Activated gamma-delta T cell treated with anti-CD3 and anti-CD28 coated beads, Interleukin-2, amount 50 U/mL, for 16 hours (primary cell): ENCODE measurements at places on chromosomes 5 and 9.

- no peak for DNase-seq
These were observed 5.9 kb upstream of the CCDC187 start for GRCh38 chr9:136309806-136310220.

GRCh38 chr5:40733434-40733833 is 22.3 kb downstream of the TTC33 start:
- DNase-seq, result no peak

GRCh38 chr9:35172878-35173277 is 11.1 kb downstream of the UNC13B start:
- DNase-seq, result no peak

DNA sequence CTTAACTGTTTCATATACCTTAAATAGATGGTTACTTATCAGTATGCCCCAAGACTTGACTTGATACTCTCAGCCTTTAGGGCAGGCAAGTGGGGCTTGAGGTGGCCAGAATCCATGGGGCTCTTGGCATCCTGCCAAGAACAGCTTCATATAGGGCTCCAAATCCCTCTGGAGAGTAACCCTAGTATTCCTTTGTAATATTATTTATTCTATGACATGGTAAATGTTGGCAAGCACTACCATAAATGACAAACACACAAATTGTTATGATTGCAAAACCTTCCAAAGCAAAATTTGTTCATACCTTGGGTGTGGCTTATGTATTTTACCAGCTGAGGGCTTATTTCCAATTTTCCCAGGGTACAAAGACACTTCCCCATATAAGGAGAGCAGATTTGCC is 257.4 kb upstream of the TRPC7 start:
- DNase-seq, result no peak

DNA sequence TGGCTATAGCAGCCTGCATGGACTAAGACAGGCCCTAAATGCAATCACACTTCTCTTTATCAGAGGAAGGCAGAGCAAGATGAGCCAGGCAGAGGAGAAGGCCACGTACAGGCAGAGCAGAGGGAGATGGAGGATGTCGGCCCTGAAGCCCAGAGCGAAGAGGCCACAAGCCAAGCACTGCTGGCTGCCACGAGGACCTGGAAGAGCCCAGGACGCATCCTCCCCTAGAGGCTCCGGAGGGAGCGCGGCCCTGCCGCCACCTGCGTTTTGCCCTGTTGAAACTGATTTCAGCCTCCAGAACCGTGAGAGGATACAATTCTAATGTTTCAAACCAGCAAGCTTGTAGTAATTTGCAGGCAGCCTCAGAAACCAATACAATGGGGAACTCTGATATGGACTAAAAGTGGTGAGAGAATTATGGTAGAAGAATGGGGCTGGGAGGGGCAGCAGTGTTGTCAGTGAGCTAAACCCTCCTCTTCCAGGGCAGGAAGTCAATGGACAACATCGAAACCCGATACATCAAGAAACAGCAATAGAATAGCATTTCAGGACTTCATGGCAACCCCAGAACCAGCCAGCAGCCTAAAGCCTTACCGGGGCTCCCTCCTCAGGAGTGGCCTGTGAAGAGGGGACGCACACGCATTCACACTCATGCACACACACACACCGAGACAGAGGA is 32.6 kb downstream of the ADAMTS2 start:
- DNase-seq, result no peak

GRCh38 chr9:136318111-136318775 is 9.1 kb upstream of the GPSM1 start:
- no peak for DNase-seq

- DNase-seq, result no peak
These were observed 344.5 kb downstream of the PRR16 start for GRCh38 chr5:120808606-120809005.

- DNase-seq, result no peak
These were observed 86.0 kb downstream of the TRPC7 start for GRCh38 chr5:136279314-136279713.

- DNase-seq, result no peak
These were observed 25.0 kb downstream of the ARPC5L start for GRCh38 chr9:124886866-124887492.

GRCh38 chr5:179839328-179840256 is 18.9 kb downstream of the SQSTM1 start:
- DNase-seq, result no peak

- DNase-seq, result no peak
These were observed 402.3 kb downstream of the DEPDC1B start for GRCh38 chr5:60297658-60298057.

DNA sequence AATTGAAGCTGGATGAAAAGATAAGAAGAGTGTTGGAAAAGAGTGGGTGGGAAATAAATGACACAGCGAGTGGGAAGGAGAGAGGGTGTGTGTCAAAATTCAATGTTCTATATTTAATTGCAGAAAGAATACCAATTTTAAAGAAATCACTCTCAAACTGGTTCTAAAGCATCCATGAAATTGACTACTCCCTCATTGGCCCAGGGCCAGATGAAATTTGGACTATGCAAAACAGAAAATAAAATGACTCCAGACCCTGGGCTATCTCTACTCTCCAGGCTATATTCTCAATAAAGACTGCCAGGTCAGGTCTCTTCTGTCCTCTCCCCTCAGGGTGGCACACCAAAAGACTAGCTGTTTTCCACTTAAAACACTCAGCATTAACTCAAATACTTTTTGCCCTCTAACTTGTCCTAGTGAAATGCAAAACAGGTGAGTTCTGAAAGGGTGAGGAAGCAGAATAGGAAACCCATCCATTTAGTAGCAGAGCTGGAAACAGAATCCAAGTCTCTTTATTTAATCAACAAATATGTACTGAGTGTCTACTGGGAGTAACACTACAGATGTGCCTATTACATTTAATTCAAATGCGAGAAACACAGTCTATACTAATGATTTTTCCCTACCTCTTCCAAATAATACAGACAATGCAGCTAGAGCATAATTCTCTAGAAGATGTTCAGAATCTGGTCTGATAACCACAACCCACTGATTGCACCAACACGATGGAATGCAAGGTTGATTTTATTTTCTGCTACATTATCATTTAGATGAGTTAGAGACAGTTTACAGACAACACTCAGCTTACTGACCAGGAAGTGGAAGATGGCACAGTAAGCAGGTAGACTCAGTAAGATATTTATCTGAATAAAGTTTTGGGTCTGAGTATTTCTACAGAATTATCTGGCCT is 42.1 kb downstream of the EFCAB9 start:
- DNase-seq, result no peak

DNA sequence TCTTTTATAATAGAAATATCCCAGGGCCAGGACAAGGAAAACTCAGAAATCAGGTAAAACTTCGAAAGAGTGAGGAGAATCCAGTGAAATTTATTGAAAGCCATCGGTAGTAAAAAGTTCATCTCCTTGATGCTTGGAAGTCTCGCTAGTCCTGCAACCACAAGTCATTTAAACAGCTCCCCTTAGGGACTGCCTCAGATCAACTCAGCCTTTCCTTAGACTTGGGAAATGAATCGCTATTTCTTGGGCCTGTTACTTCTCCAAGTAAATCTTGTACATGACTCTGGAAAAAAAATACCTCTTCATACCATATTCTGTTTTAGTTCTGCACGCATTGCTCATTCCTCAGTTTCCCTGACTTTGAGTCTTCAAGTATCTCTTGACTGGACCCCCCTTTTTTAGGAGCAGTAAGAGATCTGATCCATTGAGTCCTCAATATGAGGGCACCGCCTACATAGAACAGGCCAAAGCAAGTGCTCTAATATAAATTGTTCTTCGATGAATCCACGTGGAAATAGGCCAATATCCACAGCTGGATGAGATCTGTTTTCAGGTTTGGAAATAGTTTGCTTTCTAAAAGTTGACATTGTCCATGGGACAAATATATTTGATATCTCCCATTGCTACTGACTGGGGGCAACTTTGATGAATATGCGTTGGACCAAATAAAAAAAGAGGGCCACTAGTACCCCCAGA is 114.2 kb downstream of the PRDM6 start:
- DNase-seq, result no peak

DNA sequence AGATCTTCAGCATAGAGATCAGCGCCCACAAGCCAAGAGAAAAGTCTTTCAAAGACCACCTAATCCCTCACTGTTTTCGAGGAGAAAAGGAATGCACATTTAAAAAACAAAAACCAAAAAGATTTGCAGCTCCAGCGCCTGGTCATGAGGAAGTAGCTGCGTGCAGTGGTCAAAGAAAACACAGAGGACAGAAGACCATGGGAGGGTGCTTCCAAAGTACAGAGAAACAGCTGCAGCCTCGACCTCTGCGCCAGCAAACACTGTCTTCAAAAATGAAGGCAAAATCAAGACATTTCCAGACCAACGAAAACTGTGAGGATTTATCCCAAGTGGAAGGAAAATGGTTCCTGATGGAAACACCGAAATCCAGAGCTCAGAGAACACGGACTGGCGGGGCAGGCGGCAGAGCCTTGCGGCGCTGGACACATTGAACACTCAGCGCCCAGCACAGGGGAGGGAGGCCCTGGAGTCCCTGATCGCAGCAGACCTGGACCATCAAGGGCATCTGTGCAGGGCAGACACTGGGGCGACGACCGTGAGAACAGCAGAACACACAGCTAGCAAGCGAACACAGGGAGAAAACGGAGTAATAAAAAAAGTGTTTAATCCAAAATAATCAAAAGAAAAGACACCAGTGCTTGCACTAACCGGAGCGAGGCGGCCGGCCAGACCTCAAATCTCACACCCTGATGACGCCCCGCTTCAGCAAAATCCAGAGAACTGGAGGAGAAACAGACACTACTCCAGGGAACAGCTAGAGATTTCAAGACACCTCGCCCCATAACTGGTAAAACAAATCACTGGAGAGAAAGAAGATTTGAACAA is 12.6 kb upstream of the SLC12A7 start:
- DNase-seq, result no peak

GRCh38 chr5:173397516-173397915 is 69.3 kb upstream of the STC2 start:
- DNase-seq, result no peak

- DNase-seq, result no peak
These were observed 112.3 kb upstream of the CXCL14 start for GRCh38 chr5:135691044-135691443.

DNA sequence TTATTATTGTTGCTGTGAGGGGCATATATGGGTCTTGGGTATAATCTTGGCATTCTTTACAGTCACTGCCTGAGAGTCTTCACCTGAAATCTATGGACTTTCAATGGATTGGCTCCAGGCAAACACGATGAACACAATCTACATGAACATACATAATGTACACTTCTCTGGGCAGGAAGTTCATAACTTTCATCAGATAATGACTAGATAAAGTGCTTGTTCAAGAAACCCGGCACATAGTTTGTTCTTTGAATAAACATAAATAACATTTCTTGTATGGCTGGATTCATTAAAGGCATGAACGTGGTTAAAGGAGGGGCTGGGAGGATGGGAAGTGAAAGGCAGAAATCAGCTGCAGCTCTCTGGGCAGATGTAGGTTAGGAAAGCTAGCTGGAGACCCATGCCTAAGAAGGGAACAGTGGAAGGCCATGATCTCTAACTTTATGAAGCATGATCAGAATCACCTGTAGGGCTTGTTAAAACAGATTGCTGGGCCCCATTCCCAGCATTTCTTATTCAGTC is 306.9 kb upstream of the EFNA5 start:
- DNase-seq, result no peak

DNA sequence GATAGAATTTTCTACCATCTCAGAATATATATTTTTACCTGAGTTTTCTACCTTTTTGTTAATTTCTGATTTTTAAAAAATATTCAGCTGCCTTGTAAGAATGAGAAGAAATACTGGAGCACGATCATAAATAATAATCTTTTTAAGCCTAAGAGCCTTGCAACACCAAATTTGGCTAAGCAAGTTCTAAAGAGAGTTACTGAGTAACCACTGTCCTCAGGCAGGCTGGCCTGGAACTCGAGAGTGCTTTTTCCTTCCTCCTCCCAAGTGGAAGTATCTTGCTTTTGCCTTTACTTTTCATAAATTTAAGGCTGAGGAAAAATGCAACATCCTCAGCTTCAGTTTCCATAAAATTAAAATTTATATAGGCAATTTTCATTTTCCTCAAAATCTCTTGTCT is 21.0 kb downstream of the GLRX start:
- no peak for DNase-seq

DNA sequence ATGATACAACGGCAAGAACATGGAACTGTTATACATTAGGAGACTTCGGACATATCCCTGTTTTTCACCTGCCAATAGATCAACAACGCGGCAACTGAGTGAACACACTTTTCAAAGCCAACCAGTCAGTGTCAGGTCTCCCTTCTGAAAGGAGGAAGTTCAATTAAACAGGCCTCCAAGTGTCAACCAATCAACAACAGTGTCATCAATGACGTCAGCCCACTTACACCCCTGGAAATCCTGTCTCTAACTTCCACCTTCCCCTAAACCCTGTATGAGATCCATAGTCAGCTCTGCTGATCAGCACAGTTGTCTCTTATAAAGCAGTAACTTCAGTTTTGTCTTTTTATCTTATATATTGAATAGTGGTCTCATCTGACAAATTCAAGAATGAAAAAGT is 36.6 kb downstream of the DMRT3 start:
- DNase-seq, result no peak

- DNase-seq, result no peak
These were observed 592.7 kb upstream of the BRINP1 start for GRCh38 chr9:119961774-119962424.

DNA sequence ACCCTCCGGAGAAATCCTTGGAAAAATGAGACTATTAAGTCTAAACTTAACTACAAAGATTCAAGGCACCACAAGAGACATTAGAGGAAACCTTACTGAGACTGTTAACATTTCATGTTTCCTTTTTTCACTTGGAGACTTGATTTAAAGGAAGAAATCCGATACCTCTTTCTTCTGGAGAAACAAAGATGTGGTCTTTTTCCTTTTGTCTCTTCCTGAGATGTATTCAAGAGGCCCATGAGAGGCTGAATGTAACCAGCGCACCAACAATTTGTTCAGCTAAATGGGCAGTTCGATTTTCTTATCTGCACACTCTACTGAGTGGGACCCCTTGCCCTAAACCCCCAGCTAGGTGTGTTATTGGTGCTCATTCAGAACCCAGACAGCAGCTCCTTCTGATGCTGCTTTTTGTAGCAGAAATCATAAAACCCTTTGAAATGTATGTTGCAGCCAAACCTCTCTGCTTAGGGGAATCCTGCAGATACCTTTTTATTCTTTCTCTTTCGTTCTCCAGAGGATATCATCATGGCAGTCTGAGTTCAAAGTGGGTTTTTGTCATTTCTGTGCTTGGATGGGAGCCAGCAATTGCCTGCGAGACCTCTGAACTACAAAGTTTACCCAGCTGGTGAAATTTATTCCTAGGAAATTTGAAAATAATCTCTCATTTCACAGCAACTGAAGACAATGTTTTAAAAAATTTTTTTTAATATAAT is 41.9 kb upstream of the ACTBL2 start:
- DNase-seq, result no peak

GRCh38 chr5:80622756-80623155 is 31.7 kb upstream of the MSH3 start:
- DNase-seq, result no peak

GRCh38 chr9:131180454-131180853 is 55.1 kb downstream of the NUP214 start:
- no peak for DNase-seq

DNA sequence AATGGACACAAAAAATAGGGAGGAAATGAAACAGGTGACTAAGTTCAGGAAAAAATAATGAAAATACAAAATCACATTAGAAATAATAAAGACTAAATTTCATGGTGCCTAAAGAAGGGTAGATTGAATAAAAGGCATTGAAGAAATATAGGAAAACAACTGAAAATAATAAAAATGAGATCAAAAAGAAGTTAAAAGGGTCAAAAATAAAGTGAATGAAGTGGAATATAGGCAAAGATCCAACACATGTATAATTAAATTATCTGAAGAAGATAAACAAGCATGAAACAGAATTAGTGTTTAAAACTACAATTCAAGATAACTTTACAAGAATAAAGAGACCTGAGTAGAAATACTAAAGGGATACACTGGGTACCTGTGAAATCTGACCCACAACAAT is 87.6 kb downstream of the SUSD1 start:
- no peak for DNase-seq
